ENCODE measurements at places on chromosomes 11 and 22. TPM values are rescaled to one million over a fixed set of nuclear protein-coding genes. Genes with fewer than 3 reads are reported as not detected.

GRCh38 chr22:30178181-30179126 is 68.1 kb downstream of the LIF start:
- DNase-seq: peak; percentile 60

DNA sequence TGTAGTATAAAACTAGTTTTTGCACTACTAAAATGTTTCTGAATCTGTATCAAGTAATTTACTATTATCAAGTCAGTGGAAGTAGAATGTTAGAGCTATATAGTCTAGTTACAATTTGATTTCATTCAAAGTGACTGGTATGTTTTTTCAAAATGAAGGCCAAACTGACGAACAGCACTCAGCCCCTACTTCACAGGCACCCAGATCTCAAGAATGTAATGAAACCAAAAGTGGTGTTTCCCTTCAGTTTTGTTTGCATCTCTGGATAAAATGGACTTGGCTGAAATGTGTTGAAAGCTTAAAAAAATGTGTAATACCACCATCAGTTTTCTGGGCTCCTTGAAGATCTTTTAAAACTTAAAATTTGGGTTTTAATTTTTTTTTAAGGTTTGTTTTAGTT is 46.4 kb downstream of the QSER1 start:
- no peak for DNase-seq

DNA sequence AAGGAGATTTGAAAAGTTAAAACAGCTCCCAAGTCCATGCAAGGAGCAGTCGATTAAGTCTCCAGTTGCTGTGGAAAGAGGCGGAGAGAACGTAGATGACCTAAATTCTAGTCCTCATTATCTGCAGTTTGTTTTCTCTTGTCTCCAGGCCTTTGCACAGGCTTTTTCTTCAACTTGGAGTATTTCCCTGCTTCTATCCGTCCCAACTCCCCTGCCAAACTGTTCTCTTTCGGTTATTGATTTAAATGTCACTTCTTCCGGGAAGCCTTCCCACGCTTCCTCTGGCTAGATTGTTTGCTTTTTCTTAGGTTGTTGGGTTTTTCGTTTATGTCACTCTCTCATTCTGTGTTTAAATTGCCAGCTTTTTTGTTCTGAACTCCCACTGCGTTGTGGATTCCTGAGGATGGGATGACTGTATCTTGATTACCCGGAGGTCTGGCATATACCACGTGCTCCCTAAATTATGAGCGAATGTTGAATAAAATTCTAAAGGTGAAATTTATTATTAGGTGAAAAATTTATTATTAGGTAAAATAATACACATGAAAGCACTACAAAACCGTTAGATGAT is 463 bp downstream of the TMEM126B start:
- DNase-seq: no peak

DNA sequence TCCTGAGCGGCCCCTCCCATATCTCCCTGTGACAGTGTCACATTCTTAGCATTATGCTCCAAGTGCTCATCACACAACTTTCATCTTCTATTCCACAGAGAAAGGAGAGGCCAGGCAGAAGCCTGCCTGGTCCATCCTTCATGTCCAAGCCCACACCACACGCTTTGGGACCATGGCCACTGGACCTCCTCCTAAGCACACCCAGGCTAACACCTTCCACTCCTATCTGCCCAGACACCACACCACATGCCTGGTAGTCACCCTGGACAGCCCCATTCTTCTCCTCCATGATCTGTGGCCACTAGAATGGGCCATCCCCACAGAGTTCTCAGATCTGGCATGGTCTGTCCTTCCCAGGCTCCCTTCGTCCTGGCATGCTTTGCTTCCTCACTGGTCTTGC is 55.3 kb downstream of the HIRA start:
- no peak for DNase-seq

GRCh38 chr22:41964112-41964491 is 5.1 kb upstream of the SEPTIN3 start:
- DNase-seq: no peak

GRCh38 chr11:63610604-63611394 is 3.4 kb downstream of the PLAAT3 start:
- DNase-seq: no peak

DNA sequence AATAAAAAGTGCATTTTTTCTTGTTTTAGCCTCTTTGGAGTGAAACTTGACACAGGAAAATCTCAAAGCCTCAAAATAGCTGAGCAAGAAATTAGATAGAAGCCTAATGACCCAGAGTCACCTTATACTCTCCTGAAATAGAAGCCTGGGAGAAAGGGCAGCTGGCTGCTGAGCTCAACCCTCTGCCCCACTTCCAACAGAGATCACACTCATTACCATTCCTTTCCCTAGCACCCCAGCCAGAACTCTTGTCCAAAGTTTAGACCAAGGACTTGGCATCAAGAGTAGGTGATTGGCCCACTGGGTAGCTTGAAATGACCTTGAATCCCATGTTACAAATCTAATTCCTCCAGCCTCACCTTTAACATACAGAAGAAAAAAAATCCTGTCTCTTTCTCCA is 62.7 kb upstream of the AMOTL1 start:
- no peak for DNase-seq

- DNase-seq: no peak
Observed at GRCh38 chr11:33885338-33886005, 6.4 kb downstream of the LMO2 start.

DNA sequence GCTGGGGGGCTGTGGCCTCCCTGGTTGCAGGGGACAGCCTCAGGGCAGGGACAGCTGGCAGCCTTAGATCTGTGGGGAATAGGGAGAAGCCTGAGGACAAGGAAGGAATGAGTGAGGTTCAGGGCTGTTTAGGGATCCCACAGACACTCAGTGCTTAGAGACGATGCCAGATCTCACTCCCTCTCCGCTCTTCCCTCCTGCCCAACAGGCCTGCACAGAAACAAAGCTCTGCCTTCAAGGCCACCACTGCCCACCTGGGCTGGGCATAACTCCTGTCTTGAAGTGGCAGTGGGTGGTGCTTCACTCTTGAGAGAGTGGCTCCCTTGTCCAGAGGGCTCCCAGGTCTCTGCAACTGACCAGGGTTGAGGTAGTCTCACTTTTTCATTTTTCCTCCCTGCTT is 13.1 kb upstream of the CENATAC start:
- no peak for DNase-seq

DNA sequence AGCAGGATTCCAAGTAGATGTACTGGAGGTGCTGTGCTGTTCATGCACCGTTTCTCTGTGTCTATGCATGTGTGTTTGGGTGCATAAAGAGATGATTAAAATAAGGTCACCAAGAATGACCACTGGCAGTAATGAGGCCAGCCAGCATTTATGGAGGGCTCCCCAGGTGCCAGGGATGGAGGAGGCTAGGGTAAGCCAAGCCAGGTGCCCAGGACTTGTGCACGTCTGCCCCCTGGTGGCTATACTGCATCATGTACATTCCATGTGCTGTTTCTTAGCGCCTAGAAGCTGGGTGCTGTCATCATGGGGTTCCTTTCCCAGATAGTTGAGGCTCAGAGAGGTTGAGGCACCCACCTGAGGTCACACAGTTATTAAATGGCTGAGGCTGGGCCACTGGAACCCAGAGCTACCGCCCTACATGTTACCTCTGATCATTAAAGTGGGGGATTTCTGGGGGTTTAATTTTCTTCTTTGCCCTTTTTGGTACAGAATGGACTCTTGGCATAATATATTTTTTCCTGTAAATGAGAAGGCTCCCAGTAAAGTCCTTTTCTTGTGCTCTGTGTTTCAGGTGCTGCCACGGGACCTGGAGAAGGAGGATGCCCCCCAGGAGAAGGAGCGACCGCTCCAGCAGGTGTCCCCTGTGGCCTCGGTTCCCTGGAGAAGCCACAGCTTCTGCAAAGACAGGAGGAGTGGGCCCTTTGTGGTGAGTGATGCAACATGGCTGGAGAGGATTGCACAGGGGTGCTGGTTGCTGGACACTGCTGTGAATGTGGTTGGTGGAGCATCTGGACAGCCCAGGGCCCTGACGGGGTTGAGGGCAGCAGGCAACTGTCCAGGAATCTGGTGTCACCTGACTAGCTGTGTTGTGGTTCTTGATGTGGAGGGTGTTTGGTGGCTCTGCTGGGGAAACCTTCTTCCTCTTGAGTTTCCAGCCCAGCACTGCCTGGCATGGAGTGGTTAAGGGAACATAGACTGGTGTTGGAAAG is 96.4 kb downstream of the KIAA1671 start:
- DNase-seq: peak; percentile 70

- no peak for DNase-seq
Observed at GRCh38 chr11:88434333-88434976, 96.9 kb upstream of the CTSC start.

GRCh38 chr22:47294222-47294532 is 531.7 kb downstream of the TBC1D22A start:
- no peak for DNase-seq

- no peak for DNase-seq
Observed at GRCh38 chr11:28461846-28462245, 353.7 kb downstream of the METTL15 start.

DNA sequence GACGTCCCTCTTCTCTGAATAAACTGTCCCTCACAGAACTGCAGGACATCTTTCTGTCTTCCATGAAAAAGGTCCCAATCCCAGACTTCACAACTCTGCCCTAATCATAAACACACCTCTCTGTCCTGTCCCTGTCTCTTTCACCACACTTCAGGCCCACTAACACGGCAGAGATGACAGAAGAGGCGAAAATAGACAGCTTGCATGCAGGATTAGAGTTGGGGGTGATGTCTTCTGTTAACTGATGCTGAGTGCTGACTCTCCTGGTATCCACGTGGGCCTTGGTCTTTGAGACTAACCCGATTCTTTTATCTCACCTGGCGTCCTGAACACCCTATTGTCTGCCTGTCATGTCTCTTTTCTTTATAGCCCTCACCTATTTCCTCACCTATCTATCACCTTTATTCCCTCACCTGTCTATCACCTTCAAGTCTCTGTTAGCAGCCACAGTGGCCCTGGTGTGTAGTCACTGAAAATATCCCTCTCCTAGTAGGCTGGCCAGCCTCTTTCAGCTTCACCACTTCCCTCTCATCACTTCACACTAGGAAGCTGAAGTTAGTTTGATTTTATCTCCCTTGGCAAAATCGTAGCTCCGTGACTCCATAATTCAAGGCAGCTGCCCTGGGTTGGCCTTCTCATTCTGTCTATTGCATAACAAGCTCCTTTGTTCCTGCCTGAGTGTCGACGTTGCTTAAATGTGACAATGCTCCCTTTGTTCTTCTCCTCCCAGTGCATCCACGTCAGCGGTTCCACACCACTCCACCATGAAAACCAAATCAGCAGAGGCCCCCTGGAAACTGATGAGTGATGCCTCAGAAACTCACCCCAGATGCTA is 30.6 kb upstream of the DRD2 start:
- DNase-seq: no peak

DNA sequence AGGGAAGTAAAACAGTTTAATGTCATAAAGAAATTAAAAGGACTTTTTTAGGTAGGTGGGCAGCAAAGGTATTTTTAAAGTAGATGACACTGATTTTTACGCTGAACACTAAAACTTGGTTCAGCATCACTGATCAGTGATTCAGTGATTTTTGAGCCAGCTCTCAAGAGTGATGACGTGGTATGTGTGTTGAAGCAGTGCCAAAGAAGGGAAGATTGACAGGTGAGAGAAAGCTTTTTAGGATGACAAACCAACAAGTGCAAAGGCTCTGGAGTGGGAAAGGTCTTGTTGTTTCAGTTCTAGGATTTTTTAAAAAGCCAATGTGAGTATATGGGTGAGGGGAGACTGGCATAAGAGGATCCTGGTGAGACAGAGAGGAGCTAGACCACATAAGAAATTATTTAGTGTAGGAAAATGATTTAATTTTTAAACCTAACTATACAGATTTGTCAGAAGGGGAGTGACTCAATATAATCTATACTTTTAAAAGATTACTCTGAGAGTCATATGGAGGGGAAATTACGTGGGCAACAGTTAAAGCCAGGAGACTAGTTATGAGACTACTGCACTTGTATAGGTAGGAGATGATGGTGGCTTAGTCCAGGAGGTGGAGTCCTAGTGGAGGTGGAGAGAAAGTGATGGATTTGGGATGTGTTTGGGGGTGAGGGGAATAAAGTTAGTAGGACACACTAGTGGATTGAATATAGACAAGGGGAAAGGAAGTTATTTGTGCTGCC is 17.6 kb upstream of the CALCB start:
- no peak for DNase-seq

GRCh38 chr11:469684-470560 is 19.8 kb downstream of the PTDSS2 start:
- no peak for DNase-seq

DNA sequence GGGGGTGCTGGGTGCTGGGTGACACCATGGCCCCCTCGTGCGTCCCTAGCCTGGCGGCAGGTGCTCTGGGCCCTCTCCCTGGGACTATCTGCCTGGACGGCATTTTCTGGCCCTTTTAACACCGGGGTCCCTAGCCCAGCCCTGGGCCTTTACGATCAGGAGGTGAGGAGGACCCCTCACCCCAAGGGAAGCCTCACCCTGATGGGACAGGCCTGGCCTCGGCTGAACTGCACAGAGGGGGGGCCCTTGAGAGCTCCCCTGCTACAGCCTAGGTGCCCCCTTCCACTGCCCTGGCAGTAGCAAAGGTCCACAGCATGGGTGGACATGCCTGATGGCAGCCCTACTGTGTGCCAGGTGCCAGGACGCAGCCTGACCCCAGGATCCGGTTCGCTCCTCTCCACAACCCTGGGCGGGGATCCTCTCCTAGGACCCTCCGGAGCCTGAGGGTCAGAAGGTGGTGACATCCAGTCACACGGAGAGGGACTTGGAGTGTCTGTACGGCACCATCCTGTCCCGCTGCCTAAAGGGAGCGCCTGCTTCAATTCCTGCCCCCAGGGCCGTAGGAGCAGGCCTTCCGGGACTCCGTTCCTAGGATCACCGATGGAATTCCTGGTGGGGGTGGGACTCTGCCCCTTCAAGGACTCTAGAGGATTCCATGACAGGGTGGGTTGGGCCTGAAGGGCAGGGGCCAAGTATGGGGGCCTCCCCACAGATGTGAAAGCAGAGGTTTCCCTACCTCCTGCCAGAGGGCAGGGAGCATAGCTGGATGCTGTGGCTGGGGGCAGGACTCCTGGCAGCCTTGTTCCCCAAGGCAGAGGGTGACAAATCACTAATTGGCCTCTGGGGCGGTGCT is 33.0 kb upstream of the TH start:
- DNase-seq: no peak

DNA sequence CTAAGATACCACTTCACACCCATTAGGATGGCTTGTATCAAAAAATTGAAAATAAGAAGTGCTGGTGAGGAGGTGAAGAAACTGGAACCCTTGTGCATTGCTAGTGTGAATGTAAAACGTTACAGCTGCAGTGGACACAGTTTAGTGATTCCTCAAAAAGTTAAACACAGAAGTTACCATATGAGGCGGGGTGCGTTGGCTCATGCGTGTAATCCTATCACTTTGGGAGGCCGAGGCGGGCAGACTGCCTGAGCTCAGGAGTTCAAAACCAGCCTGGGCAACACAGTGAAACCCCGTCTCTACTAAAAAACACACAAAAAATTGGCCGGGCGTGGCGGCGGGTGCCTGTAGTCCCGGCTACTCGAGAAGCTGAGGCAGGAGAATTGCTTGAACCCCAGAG is 43.5 kb downstream of the SGSM3 start:
- DNase-seq: no peak

GRCh38 chr11:31699066-31699465 is 112.1 kb downstream of the PAX6 start:
- no peak for DNase-seq

The SHISA8 gene
- not detected for total RNA-seq

The ANO1 gene
- not detected for total RNA-seq

The PAX6 gene
- total RNA-seq: not detected

The NCAM1 gene
- 208 TPM for total RNA-seq

The TREH gene
- not detected for total RNA-seq

The C11orf65 gene
- 0.68 TPM for total RNA-seq

The HIKESHI gene
- total RNA-seq: 18.2 TPM

The APOL5 gene
- total RNA-seq: not detected

The DERL3 gene
- 1.3 TPM for total RNA-seq

The SPTY2D1 gene
- total RNA-seq: 58.6 TPM

The SIK2 gene
- total RNA-seq: 8.4 TPM

The MS4A7 gene
- 44.3 TPM for total RNA-seq

The PPP2R5B gene
- 27.8 TPM for total RNA-seq

The OR52I1 gene
- not detected for total RNA-seq
